Progenitor cell of endocrine pancreas (in vitro differentiated cells): ENCODE measurements at places on chromosomes 4 and X. TPM values are rescaled to one million over a fixed set of nuclear protein-coding genes. Genes with fewer than 3 reads are reported as not detected.

The GYPE gene
- total RNA-seq: not detected in 2 replicates

The MAGED4B gene
- total RNA-seq: 197 and 201 TPM in 2 replicates

The TASL gene
- not detected in 2 replicates for total RNA-seq

- peaks cover 2% of the 10 kb centered on the region for H3K27me3 ChIP-seq
- no peaks in the 10 kb centered on the region for H3K36me3 ChIP-seq
Measured at GRCh38 chr4:109966891-109967481, 54.3 kb downstream of the EGF start.

DNA sequence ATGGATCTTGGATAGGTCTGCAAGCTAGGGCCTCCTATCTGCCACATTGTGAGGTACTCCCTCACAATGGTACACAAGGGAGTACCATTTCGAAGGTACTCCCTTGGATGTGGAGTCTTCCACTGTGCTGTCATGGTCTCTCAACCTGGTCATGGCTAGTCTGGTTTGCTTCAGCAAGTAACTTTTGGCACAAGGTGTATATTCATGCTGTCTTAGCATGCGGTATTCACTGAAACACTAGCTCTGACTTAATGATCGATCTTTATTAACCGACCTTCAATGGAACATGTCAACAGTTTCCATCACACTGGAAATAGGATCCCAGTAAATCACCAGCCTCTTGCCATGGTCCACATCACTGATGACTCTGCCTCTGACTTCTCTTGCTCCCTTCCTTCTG lies 77.5 kb upstream of the HS3ST1 start:
- H3K27me3 ChIP-seq: no peaks in the 10 kb centered on the region
- DNase-seq: no peak
- no peaks in the 10 kb centered on the region for H3K36me3 ChIP-seq
- no peak overlapping the region for H3K4me3 ChIP-seq

DNA sequence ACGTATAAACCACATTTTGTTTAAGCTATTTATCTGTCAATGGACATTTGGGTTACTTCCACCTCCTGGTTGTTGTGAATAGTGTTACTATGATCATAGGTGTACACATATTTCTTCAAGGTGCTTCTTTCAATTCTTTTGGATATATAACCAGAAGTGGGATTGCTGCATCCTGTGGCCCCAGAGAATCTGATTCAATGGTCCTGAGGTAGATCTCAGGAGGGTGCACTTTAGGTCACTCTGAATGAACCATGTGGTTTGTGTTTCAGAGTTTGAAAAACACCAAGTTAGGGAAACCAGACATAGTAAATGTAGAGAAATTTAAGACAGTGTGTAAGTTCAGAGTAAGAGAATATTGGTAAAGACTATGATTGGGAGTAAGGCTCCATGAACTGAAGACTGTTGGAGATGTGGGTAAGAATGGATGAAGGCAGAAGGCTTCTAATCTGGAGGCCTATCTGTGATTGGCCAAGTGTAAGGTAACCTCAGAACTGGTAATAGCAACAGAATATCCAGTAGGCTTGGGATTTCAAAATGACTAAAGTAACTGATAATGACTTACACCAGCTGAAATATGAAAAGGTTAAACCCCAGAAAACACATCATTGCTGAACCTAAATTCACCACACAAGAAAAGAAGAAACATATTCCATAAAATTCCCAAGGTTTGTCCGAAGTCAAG lies 236.9 kb downstream of the CAMK2D start:
- H3K4me3 ChIP-seq: no peak overlapping the region
- H3K27me3 ChIP-seq: no peaks in the 10 kb centered on the region

DNA sequence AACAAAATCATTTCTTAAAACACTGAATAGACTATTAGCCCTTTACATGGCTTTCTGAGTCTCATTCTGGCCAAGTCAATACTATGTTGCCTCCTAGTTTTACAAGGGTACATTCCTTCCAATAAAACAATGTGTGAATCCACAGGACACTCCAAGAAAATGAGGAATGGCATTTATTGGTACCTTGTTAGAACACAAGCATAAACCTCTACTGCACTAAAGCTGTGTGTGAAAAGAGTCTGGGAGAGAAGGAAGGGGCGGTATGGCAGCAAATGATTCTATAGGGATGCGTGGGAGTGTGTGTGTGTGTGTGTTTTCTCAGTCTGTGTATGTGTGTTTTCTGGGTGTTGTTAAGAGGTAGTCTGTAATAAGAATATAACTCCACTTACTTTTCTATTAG lies 48.9 kb downstream of the CXCL1 start:
- no peaks in the 10 kb centered on the region for H3K36me3 ChIP-seq
- no peak overlapping the region for H3K4me3 ChIP-seq
